ENCODE measurements at places on chromosomes 16 and 17.

DNA sequence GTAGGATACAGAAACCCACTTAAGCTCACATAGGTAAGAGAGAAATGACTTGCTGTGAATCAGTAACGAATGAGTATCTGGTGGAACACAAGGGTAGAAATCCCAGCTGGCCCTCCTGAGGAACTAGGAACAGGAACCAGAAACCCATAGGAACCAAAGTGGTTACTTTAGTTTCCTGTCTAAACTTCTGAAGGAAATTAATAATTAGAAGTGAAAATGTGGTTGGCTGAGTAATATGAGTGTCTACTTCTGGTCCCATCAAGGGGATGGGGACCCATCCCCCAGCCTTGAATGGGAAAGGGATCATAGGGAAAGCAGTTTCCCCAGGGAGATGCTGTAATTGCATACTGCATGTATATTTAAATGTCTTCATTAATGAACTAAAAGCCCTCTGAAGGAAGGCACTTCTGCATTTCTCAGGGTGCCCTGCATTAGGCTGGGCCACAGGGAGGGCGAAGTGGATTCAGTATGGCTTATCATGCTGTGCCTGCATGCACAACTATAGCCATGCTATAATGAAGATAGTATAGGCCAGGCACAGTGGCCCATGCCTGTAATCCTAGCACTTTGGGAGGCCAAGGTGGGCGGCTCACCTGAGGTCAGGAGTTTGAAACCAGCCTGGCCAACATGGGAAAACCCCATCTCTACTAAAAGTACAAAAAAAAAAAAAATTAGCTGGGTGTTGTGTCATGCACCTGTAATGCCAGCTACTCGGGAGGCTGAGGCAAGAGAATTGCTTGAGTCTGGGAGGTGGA lies 45.6 kb downstream of the CYB5B start:
- peaks cover 1% of the 10 kb centered on the region for H3K36me3 ChIP-seq
- no peak for DNase-seq
- no peak overlapping the region for H3K4me3 ChIP-seq
- no peak overlapping the region for H3K27ac ChIP-seq

DNA sequence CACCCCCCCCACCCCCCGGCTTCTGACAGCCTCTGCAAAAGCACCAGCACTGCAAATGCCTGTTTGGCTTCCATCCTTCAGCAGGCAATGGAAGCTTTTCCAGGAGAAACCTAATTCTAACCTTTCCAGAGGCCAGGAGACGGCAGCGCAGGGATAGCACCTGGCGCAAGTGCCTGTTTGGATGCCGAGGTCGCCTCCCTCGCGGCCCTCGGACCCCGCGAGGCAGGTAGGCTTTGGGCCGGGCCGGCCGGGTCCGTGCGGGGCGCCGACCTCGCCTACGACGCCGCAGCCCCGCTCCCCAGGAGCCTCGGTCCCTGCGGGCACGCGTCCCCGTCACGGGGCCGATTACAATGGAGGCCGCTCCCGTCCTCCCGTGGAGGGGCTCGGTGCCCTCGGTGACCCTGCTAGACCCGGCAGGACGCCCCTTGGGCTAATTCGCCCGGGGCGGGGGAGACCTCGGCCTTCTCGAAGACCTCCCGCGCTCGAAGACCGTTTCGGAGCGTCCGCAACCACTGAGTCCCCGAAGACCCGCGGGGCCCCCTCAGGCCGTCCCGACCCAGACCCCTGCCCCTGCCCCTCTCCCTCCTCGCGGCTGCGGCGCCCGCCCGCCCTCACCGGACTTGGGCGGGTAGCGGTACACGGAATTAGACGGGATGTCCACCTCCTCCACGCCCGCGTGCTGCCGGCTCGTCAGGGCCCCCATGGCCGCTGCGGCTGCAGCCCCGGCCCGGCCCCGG lies 587 bp downstream of the RNF157 start:
- DNase-seq = peak; percentile 18
- peak overlapping the region; percentile 74 for H3K4me3 ChIP-seq
- H3K27me3 ChIP-seq = peaks cover 6% of the 10 kb centered on the region

GRCh38 chr16:4868535-4868934 lies 21.3 kb downstream of the UBN1 start:
- peak overlapping the region; percentile 47 for H3K27ac ChIP-seq
- H3K4me3 ChIP-seq = no peak overlapping the region
- peaks cover 22% of the 10 kb centered on the region for H3K36me3 ChIP-seq
- no peak for DNase-seq

GRCh38 chr16:785563-786535 lies 2.3 kb downstream of the RPUSD1 start:
- H3K27me3 ChIP-seq = peaks cover under 1% of the 10 kb centered on the region
- H3K27ac ChIP-seq = no peak overlapping the region
- DNase-seq = peak; percentile 75
- H3K4me1 ChIP-seq = no peaks in the 10 kb centered on the region

DNA sequence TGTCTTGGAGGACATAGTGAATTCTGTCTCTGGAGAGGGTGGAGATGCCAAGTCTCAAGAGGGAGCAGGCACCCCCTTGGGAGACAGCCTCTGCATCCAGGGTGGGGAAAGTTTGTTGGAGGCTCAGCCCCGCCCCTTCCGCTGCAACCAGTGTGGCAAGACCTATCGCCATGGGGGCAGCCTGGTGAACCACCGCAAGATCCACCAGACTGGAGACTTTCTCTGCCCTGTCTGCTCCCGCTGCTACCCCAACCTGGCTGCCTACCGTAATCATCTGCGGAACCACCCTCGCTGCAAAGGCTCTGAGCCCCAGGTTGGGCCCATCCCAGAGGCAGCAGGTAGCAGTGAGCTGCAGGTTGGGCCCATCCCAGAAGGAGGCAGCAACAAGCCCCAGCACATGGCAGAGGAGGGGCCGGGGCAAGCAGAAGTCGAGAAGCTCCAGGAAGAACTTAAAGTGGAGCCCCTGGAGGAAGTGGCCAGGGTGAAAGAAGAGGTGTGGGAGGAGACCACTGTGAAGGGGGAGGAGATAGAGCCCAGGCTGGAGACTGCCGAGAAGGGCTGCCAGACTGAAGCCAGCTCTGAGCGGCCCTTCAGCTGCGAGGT lies 5.2 kb downstream of the ZNF646 start:
- no peak overlapping the region for H3K27ac ChIP-seq
- H3K4me3 ChIP-seq = no peak overlapping the region
- H3K4me1 ChIP-seq = peaks cover 6% of the 10 kb centered on the region

DNA sequence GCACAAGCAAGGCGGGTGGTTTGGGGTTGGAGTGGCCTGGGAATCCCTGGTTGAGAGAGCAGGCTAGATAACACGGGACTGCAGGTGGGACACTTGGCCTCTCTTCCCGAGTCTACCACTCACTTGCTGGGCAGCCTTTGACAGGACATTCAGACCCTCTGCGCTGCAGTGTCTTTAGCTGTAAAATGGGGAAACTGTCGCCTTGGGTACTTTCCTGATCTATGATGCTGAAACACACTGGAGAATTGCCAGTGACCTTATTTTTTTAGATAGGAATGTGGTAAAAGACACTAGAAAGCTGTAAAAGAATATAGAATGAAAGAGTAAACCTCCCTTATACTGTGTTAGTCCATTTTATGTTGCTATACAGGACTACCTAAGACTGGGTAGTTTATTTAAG lies 30.5 kb downstream of the KSR1 start:
- no peak overlapping the region for H3K4me3 ChIP-seq
- H3K4me1 ChIP-seq = peaks cover 7% of the 10 kb centered on the region
- peaks cover 6% of the 10 kb centered on the region for H3K36me3 ChIP-seq
- no peaks in the 10 kb centered on the region for H3K27me3 ChIP-seq

- no peak overlapping the region for H3K27ac ChIP-seq
- no peak for DNase-seq
- H3K36me3 ChIP-seq = no peaks in the 10 kb centered on the region
Measured at GRCh38 chr17:80480248-80480647, 3.8 kb upstream of the NPTX1 start.

- no peaks in the 10 kb centered on the region for H3K27me3 ChIP-seq
- DNase-seq = no peak
- H3K36me3 ChIP-seq = peaks cover 8% of the 10 kb centered on the region
- H3K4me3 ChIP-seq = no peak overlapping the region
Measured at GRCh38 chr16:3118846-3119245, 6.5 kb downstream of the ZNF205 start.

- no peak for DNase-seq
- no peak overlapping the region for H3K27ac ChIP-seq
- no peak overlapping the region for H3K4me3 ChIP-seq
- no peaks in the 10 kb centered on the region for H3K4me1 ChIP-seq
- peaks cover 3% of the 10 kb centered on the region for H3K36me3 ChIP-seq
- peaks cover 15% of the 10 kb centered on the region for H3K27me3 ChIP-seq
Measured at GRCh38 chr17:78226055-78226758, 5.2 kb upstream of the TMEM235 start.

DNA sequence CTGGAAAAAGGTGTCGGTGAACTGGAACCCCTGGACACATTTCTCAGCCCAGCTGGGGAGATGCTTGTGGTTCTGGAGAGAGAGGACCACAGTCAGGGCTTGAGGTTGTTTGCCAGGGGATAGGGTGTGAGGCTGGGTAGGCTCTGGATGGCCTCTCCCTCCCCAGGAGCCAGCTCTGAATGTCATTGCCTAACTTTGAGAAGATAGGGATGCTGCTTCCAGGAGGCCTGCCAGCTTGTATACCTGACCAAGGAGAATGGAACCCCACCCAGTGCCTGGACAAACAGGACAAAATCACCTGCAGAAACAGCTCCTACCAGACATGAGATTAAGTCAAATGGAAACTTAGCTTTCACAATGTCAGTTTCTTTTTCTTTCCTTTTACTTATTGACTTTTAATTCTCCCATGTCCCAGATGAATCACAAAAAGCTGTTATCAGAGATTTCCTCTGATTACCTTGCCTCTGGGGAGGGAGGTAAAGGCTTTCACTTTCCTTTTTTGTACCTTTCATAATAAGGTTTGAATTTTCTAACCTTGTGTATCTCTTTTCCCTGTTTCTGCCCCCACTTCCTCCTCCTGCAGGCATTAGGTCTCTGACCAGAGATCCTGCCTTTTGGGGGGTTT lies 29.8 kb upstream of the PLLP start:
- no peaks in the 10 kb centered on the region for H3K4me1 ChIP-seq
- H3K36me3 ChIP-seq = no peaks in the 10 kb centered on the region
- H3K27ac ChIP-seq = no peak overlapping the region
- H3K27me3 ChIP-seq = peaks cover 12% of the 10 kb centered on the region
- DNase-seq = no peak

GRCh38 chr17:67130768-67131167 lies 86.4 kb downstream of the CACNG1 start:
- H3K4me1 ChIP-seq = peaks cover 21% of the 10 kb centered on the region
- H3K4me3 ChIP-seq = no peak overlapping the region
- peaks cover 9% of the 10 kb centered on the region for H3K36me3 ChIP-seq
- DNase-seq = no peak
- H3K27ac ChIP-seq = peak overlapping the region; percentile 10
- H3K27me3 ChIP-seq = no peaks in the 10 kb centered on the region

DNA sequence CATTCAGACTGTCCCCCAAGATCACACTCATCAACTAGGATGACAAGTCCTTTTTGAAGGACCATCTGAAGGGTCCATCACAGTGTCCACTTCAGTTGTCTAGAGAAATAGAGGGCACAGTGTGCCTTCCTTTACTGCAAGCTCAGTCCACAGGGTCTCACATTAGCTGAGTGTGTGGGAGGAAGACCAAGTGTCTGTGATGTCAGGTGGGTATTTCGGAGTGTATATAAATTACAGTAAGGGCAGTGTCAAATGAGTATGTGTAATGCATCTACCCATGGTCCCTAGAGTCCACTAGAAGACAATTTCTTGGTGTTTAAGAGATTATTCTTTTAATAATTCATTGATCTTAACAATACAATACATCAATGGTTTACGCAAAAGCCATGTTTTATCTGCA lies 272.2 kb downstream of the CDH13 start:
- H3K27me3 ChIP-seq = peaks cover 2% of the 10 kb centered on the region
- H3K4me1 ChIP-seq = peaks cover 8% of the 10 kb centered on the region
- no peak overlapping the region for H3K4me3 ChIP-seq
- no peak overlapping the region for H3K27ac ChIP-seq

DNA sequence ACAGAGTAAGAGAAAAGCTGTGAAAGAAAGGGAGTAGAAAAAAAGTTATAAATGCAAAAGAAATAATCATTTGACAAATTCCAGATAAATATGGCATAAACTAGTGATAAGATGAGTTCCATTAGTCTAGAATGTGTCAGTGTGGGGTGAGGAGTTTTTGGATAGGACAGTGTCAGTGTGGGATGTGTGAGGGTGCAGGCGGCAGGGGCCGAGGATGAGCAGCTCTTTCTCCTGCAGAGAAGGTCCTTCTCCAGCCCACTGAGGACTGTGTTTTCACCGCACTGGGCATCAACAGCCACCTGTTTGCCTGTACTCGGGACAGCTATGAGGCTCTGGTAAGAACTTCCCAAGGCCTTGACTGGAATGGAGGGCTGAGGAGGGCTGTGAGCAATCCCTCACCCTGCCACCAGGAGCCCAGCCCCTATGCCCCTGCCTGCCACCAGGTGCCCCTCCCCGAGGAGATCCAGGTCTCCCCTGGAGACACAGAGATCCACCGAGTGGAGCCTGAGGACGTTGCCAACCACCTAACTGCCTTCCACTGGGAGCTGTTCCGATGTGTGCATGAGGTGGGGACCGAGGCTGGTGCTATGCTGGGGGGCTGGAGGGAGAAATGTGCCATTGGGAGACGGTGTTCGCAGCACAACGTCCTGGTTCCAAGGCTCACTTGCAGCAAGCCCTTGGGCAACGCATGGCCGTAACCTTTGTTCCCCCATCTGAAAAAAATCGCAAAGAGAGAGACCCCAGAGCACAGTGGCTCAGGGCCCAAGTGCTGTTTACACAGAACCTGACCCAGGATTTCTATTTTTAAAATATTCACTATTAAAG lies 13.1 kb downstream of the RAPGEFL1 start:
- H3K4me1 ChIP-seq = peaks cover 5% of the 10 kb centered on the region
- H3K4me3 ChIP-seq = peak overlapping the region; percentile 62
- H3K36me3 ChIP-seq = peaks cover 4% of the 10 kb centered on the region
- peak; percentile 21 for DNase-seq
- peaks cover 8% of the 10 kb centered on the region for H3K27me3 ChIP-seq

GRCh38 chr17:9307313-9307998 lies 268.2 kb downstream of the STX8 start:
- H3K27ac ChIP-seq = peak overlapping the region; percentile 9
- H3K4me1 ChIP-seq = peaks cover 27% of the 10 kb centered on the region
- H3K27me3 ChIP-seq = no peaks in the 10 kb centered on the region
- no peak for DNase-seq
- no peaks in the 10 kb centered on the region for H3K36me3 ChIP-seq
- no peak overlapping the region for H3K4me3 ChIP-seq

DNA sequence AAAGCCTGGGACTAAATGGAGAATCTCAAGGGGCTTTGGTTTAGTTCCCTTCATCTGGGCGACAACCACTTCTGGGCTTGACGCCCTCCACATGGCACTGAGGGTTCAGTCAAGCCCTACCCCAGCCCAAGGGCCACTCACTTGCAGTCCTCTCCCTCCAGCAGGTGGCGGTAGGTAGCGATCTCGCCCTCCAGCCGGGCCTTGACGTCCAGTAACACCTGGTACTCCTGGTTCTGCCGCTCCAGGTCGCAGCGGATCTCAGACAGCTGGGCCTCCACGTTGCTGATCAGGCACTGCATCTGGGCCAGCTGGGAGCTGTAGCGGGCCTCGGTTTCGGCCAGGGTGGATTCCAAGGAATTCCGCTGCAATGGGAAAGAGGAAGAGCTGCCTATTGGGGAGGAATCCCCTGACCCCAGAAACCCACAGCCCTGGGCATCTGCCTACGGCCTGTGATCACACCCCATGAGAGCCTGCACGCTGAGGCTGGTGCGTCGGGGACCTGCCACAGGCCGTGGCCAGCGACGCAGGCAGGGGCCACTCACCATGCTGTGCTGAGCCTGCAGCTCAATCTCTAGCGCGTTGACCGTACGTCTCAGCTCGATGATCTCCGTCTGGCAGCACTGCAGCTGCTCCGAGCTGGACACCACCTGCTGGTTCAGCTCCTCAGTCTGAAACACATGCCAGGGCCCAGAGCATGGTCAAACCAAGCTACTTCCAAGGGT lies 2.7 kb downstream of the KRT36 start:
- H3K4me3 ChIP-seq = no peak overlapping the region
- peaks cover 15% of the 10 kb centered on the region for H3K4me1 ChIP-seq
- H3K27me3 ChIP-seq = peaks cover 36% of the 10 kb centered on the region
- no peak for DNase-seq
- no peaks in the 10 kb centered on the region for H3K36me3 ChIP-seq

Data from progenitor cell of endocrine pancreas (in vitro differentiated cells).